AG04450 (cell line): ENCODE measurements at places on chromosomes 11 and 22. TPM values are rescaled to one million over a fixed set of nuclear protein-coding genes. Genes with fewer than 3 reads are reported as not detected.

The OR51E2 gene
- polyA plus RNA-seq = 0.77 and 0.79 TPM in 2 replicates

The FBXO7 gene
- polyA plus RNA-seq = 144 and 156 TPM in 2 replicates

The OR5I1 gene
- not detected in 2 replicates for polyA plus RNA-seq

The CASP1 gene
- polyA plus RNA-seq = 31.0 and 36.2 TPM in 2 replicates

The EFCAB6 gene
- polyA plus RNA-seq = 0.92 and 1.4 TPM in 2 replicates

DNA sequence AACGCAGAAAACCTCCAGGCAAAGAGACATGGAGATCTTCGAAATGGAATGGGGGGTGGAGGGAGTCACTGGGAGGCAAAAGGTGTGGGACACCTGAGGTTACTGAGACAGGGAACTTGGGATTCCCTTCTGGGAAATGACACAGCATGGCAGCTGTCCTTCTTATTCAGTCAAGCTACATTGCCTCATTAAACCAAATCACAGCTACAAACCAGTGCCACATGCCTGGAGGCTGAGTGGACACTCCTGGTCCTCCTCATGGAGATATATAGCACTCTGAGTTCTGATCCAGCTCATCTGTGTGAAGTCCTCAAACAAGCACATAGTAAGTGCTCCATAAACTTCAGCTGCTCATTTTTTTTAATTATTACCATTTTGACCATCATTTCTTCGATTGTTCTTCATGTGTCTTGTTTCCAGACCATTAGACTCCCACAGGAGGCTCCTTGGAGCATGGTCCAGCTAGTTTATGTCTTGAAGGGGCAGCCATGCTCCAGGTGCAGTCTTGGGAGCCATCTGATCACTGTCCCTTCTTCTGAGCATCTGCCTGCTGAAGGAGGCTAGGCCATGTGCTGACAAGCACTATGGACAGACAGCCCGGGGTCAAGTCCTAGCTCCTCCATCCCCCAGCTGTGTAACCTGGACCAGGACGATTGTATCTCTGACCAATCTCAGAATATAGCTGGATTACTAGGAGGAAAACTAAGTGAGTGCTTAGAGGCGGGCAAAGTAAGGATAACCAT, 9.7 kb upstream of the FXYD2 start:
- no peak for DNase-seq
